ENCODE measurements at places on chromosomes 5 and 9.

DNA sequence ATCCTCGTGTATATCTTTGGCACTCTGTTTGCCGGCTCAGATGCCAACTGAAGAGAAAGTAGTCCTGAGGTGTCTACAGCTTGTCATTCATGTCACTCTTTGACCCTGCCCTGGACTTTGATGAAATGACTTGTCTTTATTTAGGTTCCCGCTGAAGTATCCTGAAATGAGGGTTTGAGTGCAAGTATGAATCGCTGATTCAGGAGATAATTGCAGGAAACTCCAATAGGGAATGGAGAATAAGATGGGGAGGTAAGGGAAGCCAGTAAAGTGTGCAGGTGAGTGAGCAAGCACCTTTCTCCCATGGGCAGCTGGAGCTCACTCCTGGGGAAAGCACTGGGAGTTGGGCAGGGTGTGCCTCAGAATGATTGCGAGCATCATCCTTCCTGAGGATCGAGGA, 50.3 kb upstream of the ZFR start:
- DNase-seq, result no peak

- no peak for DNase-seq
Measured at GRCh38 chr9:89483592-89484474, 14.1 kb downstream of the SEMA4D start.

GRCh38 chr5:6611334-6612256, 21.2 kb downstream of the NSUN2 start:
- no peak for DNase-seq

DNA sequence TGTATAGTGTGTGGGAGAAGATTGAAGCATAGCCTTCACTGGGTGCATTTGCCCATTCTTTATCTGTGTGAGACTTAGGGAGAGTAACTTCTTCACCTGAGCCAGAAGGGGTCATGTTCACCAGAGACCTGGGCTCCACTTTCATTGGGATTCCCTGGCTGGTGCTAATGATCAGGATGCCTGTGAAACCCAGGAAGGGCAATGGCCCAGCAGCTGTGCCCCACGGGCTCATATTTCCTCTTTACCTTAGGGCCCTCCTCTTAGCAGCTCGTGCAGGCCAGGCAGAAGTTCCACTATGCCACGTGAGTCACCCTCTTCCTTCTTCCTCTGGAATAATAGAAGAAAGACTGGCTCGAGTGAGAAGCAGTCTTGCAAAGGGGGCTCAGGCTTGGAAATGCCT, 5.0 kb downstream of the PPARGC1B start:
- DNase-seq, result no peak

DNA sequence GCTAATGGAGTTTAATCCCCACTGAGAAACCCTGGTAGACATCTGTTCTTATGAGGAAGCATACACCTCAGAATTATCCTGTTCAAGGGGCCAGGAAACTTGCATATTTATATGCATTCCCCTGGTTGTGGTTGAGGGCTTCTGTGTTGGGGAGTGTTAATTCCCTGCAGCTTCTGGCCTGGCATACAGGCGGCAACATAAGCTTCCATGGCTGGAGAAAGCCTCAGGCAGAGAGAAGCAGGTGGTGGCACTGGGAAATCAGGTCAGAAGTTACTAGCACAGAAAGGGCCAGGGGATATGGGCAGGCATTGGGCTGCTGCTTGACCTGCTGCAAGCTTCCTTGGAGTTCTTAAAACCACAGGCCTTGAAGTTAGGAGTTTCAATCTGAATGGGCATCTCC, 166.1 kb upstream of the SEMA6A start:
- DNase-seq, result no peak

DNA sequence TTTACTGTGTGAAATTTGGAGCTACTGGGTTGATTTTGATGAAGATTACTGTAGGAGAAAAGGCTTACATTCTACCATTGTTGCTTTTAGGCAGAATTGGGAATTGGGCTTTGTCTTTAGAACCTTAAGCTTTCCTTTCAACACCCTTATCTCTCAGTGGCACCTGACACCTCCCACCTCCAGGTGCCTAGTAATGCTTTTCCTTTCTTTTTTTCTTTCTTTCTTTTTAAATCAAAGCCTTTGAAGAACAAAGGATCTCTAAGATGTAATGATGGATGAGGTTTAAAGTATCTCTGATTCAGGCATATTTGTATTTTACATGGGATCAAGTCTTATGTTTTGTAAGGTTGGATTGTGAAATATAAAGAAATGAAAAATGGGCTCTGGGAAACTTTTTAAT, 2.9 kb upstream of the ADGRV1 start:
- no peak for DNase-seq

- no peak for DNase-seq
Measured at GRCh38 chr5:155260798-155261197, 247.2 kb downstream of the KIF4B start.

GRCh38 chr9:113156880-113157279, 6.1 kb downstream of the SLC31A2 start:
- DNase-seq, result no peak

- DNase-seq, result no peak
Measured at GRCh38 chr5:123131551-123132204, 42.6 kb downstream of the PRDM6 start.

DNA sequence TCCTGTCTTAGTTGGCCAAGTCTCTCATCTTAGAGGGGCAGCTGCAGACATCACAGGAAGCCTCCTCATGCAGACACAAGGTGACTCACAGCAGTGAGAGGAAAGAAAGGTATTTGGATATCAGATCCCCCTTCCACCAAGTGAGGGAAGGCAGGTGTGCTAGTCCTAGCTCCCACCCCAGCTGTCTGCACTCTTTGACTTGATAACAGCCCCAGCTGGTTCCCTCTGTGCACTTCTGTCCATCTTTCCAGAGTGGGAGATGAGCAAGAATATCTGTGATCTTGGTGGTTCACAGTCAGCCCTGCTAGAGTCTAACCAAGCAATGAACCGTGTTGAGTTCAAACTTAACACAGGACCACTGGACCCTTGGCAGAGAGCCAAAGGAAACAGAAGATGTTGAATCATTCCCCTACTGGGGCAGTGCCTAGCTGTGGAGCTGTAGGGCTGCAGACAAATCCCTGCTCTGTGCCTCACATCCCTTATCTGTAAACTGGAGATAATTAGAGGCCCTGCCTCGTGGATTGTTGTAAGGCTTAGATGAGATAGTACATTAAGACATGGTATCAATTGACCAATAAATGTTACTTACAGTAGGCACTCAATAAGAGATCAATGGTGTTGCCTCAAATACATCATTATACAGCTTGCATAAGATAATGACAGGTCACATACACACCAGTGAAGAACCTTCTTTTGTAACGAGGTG, 39.1 kb downstream of the SH3RF2 start:
- DNase-seq, result no peak

GRCh38 chr5:52870448-52870847, 82.7 kb downstream of the ITGA1 start:
- no peak for DNase-seq

- DNase-seq, result no peak
Measured at GRCh38 chr5:108637134-108637533, 110.6 kb upstream of the FER start.

DNA sequence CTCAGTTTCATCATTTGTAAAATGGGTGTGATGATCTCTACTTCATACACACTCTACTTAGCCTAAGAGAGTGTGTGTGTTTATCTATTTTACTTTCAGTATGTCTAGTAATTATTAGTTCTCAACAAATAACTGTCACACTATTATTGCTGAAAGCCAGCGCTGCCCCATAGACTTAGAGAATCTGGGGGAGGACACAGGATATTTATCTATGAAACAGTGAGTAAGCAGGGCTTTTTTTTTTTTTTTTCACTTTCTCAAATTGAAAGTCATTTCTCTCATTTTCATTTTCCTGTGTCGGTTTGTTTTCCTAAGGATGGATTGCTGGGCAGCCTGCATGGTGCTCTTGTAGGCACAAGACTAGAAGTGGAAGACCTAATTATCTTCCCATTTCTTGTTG, 248.4 kb upstream of the RPS23 start:
- no peak for DNase-seq

- no peak for DNase-seq
Measured at GRCh38 chr5:9335269-9335668, 210.6 kb downstream of the SEMA5A start.

GRCh38 chr9:14989811-14990210, 79.6 kb upstream of the FREM1 start:
- DNase-seq, result no peak

- no peak for DNase-seq
Measured at GRCh38 chr5:34526682-34527305, 129.3 kb upstream of the RAI14 start.
